Panc1 (cell line): ENCODE measurements at places on chromosomes 12 and 14.

DNA sequence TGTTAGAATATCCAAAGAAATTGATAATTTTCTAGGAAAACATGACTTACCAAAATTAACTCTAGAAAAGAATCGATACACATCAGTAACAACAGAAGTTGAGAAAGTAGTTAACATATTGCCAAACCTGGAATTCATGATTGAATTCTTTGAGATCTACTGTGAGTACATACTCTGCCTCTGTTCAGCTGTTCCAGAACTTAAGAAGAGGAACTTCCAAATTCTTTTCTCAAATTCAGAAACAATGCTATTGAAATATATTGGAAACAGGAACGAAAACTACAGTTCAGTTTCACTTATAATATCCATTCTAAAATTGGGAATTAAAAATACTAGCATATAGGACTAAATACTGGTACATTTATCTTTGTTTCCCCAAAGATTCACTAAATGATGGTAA, 57.9 kb downstream of the MARK3 start:
- H3K4me3 ChIP-seq = no peak overlapping the region
- peaks cover 4% of the 10 kb centered on the region; the same call in 1 of the 2 replicates for H3K4me1 ChIP-seq
- no peaks in the 10 kb centered on the region for H3K27me3 ChIP-seq

- H3K27me3 ChIP-seq = no peaks in the 10 kb centered on the region
- H3K27ac ChIP-seq = no peak overlapping the region
- no peak for DNase-seq
- no peak overlapping the region for H3K4me3 ChIP-seq
- no peaks in the 10 kb centered on the region for H3K36me3 ChIP-seq
Observed at GRCh38 chr14:105945896-105946295, 419.5 kb downstream of the TMEM121 start.

- H3K4me3 ChIP-seq = no peak overlapping the region
- H3K27ac ChIP-seq = peak overlapping the region; percentile 56
- no peaks in the 10 kb centered on the region for H3K36me3 ChIP-seq
- DNase-seq = no peak
- peaks cover 25% of the 10 kb centered on the region for H3K4me1 ChIP-seq
Observed at GRCh38 chr12:12755923-12756322, 29.5 kb upstream of the APOLD1 start.

DNA sequence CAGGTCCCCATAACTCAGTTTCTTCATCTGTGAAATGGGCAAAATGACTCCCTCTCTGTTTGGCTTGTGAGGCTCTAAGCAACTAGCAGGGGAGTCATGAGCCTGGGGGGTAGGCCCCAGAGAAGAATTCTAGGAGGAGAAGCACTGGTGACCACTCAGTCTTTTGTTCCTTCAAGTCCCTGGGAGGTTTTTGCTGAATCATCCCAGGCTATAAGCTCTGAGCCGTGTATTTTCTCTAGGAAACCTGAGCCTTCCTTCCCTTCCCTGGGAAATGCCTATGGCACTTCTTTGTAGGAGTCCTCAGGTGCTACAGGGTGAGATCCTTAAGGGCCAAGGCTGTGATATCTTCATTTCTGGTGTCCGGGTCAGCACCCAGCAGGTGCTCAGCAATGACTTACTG, 4.5 kb downstream of the RPH3A start:
- no peak overlapping the region for H3K4me3 ChIP-seq
- no peak for DNase-seq
- H3K27me3 ChIP-seq = peaks cover 11% of the 10 kb centered on the region; the same call in 1 of the 2 replicates
- H3K4me1 ChIP-seq = no peaks in the 10 kb centered on the region

GRCh38 chr14:104435147-104436046, 144.2 kb upstream of the C14orf180 start:
- H3K27me3 ChIP-seq = no peaks in the 10 kb centered on the region
- no peak overlapping the region for H3K27ac ChIP-seq
- no peak for DNase-seq
- H3K36me3 ChIP-seq = no peaks in the 10 kb centered on the region

DNA sequence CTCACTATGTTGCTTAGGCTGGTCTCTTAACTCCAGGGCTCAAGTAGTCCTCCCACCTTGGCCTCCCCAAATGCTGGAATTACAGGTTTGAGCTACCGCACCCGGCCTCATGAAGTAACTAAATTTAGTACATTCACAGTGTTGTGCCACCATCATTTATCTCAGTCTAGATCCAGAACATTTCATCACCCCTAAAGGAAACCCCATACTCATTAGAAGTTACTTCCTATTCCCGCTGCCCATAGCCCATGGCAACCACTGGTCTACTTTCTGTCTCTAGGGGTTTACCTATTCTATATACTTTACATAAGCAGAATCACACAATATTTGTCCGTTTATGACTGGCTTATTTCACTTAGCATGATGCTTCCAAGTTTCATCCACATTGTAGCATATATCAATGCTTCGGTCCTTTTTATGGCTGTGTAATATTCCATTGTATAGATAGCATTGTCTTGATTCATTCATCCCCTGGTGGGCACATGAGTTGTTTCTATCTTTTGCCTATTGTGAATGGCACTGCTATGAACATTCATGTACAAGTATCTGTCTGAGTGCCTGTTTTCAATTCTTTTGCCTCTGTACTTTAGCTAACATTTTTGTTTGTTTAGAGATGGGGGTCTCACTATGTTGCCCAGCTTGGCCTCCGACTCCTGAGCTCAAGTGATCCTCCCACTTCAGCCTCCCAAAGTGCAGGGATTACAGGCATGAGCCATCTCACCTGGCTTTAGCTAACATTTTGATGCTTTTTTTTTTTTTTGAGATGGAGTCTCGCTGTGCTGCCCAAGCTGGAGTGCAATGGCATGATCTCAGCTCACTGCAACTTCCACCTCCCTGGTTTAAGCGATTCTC, 10.2 kb upstream of the SH2B3 start:
- no peaks in the 10 kb centered on the region for H3K27me3 ChIP-seq
- H3K4me1 ChIP-seq = peaks cover 16% of the 10 kb centered on the region
- DNase-seq = no peak
- H3K4me3 ChIP-seq = no peak overlapping the region

- H3K36me3 ChIP-seq = no peaks in the 10 kb centered on the region
- H3K27ac ChIP-seq = no peak overlapping the region
- no peak for DNase-seq
- no peak overlapping the region for H3K4me3 ChIP-seq
Observed at GRCh38 chr12:22880807-22881206, 255.8 kb downstream of the ETNK1 start.

- H3K27me3 ChIP-seq = no peaks in the 10 kb centered on the region
- no peaks in the 10 kb centered on the region for H3K36me3 ChIP-seq
- no peak overlapping the region for H3K4me3 ChIP-seq
- H3K4me1 ChIP-seq = no peaks in the 10 kb centered on the region
Observed at GRCh38 chr12:46572644-46573346, 200.2 kb upstream of the SLC38A2 start.

DNA sequence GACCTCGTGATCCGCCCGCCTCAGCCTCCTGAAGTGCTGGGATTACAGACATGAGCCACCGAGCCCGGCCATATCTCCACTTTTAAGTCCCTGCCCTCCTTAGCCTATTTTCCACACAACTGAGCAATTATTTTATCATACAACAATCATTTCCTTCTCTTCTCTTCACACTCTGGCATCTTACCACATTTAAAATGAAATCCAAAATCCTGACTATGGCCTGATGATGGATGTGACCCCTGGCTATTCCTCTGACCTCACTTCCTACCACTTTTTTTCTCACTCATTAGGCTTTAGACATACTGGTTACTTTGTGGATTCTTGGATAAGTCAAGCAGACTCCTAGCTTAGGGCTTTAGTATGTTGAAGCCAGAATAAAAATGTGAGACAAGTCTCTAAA, 21.9 kb upstream of the EID3 start:
- H3K4me3 ChIP-seq = no peak overlapping the region
- no peaks in the 10 kb centered on the region for H3K27me3 ChIP-seq
- peak overlapping the region; percentile 64 for H3K27ac ChIP-seq

DNA sequence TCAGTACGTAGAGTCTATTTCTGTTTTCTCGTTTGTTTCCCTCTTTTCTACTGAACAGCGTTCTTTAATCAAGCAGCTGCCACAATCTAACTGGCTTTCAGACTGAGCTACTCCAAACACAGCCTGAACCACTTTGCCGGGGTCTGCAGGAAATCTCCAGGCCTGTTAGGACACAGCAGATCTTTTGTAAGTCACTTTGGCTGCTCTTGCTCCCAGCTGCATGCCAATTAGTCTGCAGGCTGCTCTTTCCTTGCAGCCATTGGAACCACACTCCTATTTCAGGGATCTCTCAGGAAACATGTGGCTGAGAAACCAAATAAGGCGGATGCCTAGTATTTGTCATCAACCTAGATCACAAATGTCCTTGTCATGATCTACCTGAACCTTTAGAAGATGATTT, 73.6 kb downstream of the TMTC1 start:
- H3K4me1 ChIP-seq = no peaks in the 10 kb centered on the region
- no peaks in the 10 kb centered on the region for H3K36me3 ChIP-seq
- H3K27ac ChIP-seq = no peak overlapping the region
- H3K4me3 ChIP-seq = no peak overlapping the region
- H3K27me3 ChIP-seq = 0 out of 2 replicates have a peak, but pooled peaks cover 4% of the 10 kb centered on the region

GRCh38 chr14:98949051-98949450, 322.9 kb downstream of the BCL11B start:
- H3K27ac ChIP-seq = no peak overlapping the region
- no peak overlapping the region for H3K4me3 ChIP-seq
- no peaks in the 10 kb centered on the region for H3K36me3 ChIP-seq
- no peaks in the 10 kb centered on the region for H3K4me1 ChIP-seq
- no peaks in the 10 kb centered on the region for H3K27me3 ChIP-seq

DNA sequence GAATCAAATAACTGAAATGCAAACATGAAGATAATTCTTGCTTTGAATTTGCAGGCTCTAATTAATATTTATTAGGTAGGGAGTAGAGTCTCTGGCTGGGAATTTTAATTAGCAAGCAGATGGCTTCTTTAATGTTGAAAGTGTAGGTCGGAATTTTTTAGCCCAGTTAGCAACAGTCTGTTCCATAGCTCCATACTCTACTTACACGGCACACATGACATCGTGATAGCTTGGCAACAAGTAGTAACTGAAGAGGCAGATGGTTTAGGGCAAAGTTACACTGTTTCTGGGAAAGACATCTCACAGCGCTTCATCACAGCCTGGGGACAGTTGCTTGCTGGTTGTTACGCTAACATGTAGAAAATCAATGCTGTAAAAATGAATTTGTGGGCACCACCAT, 710.7 kb downstream of the GALC start:
- no peaks in the 10 kb centered on the region for H3K27me3 ChIP-seq
- no peaks in the 10 kb centered on the region for H3K36me3 ChIP-seq
- DNase-seq = no peak
- no peak overlapping the region for H3K27ac ChIP-seq
- H3K4me1 ChIP-seq = no peaks in the 10 kb centered on the region

GRCh38 chr12:17992002-17992656, 97.9 kb downstream of the RERGL start:
- no peaks in the 10 kb centered on the region for H3K27me3 ChIP-seq
- peak; percentile 28 for DNase-seq
- H3K4me3 ChIP-seq = no peak overlapping the region
- no peak overlapping the region for H3K27ac ChIP-seq
- no peaks in the 10 kb centered on the region for H3K4me1 ChIP-seq

GRCh38 chr14:53002576-53002975, 51.7 kb upstream of the FERMT2 start:
- H3K4me1 ChIP-seq = no peaks in the 10 kb centered on the region
- DNase-seq = no peak
- no peaks in the 10 kb centered on the region for H3K27me3 ChIP-seq
- no peak overlapping the region for H3K27ac ChIP-seq
- no peak overlapping the region for H3K4me3 ChIP-seq

DNA sequence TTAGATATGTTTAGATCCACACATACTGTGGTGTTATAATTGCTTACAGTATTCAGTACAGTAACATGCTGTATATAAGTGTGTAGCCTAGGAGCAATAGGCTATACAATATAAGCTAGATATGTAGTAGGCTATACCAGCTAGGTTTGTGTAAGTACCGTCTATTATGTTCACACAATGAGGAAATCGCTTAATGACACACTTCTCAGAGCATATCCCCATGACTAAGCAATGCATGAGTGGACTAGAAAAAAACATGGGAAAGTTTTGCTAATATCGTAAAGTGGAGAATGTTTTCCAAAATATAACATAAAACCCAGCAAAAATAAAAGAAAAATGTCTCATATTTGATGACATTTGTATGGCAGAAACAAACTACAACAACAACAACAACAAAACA, 27.3 kb downstream of the AKAP3 start:
- no peaks in the 10 kb centered on the region; the same call in none of the 2 replicates for H3K27me3 ChIP-seq
- no peak overlapping the region for H3K27ac ChIP-seq
- H3K4me1 ChIP-seq = no peaks in the 10 kb centered on the region
- H3K4me3 ChIP-seq = no peak overlapping the region
- H3K36me3 ChIP-seq = no peaks in the 10 kb centered on the region

DNA sequence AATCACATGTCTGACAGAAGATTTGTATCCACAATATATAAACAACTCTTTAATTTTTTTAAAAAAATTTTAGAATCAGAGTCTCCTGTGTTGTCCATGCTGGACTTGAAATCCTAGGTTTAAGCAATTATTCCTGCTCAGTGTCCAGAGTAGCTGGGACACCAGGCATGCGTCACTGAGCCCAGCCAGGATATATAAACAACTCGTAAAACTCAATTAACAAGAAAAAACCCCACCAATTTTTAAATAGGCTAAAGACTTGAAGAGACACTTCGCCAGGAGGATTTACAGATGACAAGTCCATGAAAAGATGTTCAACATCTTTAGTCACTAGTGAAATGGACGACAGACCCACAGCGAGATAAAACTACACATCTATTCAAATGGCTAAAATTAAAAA, 2.0 kb upstream of the SCN8A start:
- no peaks in the 10 kb centered on the region for H3K27me3 ChIP-seq
- no peaks in the 10 kb centered on the region for H3K36me3 ChIP-seq
- no peak for DNase-seq

DNA sequence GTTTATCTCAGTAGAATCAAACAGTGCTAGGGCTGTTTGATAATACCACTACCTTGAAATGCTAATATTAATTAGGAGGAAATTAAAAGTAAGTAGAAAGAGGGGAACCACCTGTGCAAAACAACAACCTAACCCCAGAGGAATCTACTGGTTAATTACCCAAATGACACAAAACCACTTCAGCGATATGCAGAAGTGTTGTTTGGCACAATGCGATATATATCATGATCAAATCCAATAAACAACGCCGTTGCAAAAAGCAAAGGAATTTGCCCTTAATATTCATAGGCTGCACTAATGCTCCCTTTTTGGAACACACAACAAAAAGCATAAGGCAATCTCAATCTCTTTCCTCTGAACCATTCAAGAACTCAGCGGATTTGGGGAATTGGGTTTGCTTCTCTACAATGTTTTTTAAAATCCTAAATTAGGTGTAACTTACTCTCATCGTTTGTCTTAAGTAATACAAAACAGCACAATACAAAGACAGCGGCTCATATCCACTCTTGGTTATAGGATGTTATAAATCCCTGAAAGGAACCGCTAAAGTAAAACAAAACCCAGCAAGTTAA, 1.5 kb downstream of the MAP4K5 start:
- H3K36me3 ChIP-seq = no peaks in the 10 kb centered on the region; the same call in 1 of the 2 replicates
- peak overlapping the region; percentile 68 for H3K4me3 ChIP-seq
- peaks cover 8% of the 10 kb centered on the region; the same call in 1 of the 2 replicates for H3K4me1 ChIP-seq
- DNase-seq = no peak
